ENCODE measurements at places on chromosomes 2 and 18. TPM values are rescaled to one million over a fixed set of nuclear protein-coding genes. Genes with fewer than 3 reads are reported as not detected.

DNA sequence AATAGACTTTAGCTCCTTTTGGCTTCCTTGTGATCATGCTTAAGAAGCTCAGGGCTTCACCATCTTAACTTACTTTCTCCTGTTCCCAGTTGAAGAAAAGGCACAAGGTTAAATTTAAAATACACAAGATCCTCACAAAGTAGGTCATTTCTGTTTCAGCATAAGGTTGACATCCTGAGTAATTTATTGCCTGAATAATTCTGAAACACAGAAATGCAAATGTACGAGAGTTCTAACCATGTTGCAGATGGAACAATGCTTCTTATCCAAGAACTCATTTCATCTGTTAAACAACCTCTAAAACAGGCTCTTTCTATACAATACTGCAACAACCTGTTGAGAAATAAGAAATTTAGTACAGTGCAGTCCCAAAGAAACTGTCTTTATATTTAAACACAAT is 395.2 kb downstream of the BCL11A start:
- no peak for DNase-seq
- H3K36me3 ChIP-seq, result no peaks in the 10 kb centered on the region
- H3K4me3 ChIP-seq, result no peak overlapping the region
- no peaks in the 10 kb centered on the region for H3K4me1 ChIP-seq

DNA sequence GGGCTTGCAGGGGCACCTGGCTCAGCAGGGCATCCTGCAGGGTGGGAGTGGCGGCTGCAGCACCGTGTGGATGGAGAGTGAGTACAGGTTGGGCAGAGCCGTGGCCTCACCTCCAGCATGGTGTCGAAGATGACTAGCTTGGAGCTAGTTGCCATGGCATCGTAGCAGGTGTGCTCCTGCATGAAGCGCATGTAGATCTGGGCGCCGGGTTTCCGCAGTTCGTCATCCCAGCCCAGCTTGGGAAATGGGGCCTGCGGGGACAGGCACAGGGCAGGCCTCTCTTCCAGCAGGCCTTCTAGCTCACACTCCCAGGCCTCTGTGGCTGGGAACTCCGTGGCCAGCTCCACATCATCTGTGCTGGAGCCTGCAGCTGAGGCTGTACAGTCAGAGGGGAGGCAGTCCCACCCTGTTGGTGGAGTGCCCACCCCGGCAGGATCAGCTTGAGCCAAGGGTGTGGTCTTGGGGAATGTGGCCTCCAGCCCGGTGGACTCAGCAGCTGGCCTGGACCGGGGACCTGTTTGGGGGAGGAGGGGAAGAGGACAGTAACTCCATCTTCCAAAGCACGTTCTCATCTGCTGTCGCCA is 1.6 kb downstream of the PRKAG3 start:
- H3K4me1 ChIP-seq, result peaks cover 36% of the 10 kb centered on the region
- no peak overlapping the region for H3K4me3 ChIP-seq
- no peaks in the 10 kb centered on the region for H3K27me3 ChIP-seq
- DNase-seq, result no peak
- H3K27ac ChIP-seq, result peak overlapping the region; percentile 6

Gene FBXO36
- 5.5 TPM for total RNA-seq

- no peaks in the 10 kb centered on the region for H3K36me3 ChIP-seq
- no peaks in the 10 kb centered on the region for H3K4me1 ChIP-seq
- H3K27ac ChIP-seq, result no peak overlapping the region
- no peaks in the 10 kb centered on the region for H3K27me3 ChIP-seq
- DNase-seq, result no peak
Measured at GRCh38 chr2:59096973-59097372, 855.8 kb upstream of the FANCL start.

Data from suprapubic skin (tissue), 4 donors.